ENCODE measurements at places on chromosomes 16 and 17.

DNA sequence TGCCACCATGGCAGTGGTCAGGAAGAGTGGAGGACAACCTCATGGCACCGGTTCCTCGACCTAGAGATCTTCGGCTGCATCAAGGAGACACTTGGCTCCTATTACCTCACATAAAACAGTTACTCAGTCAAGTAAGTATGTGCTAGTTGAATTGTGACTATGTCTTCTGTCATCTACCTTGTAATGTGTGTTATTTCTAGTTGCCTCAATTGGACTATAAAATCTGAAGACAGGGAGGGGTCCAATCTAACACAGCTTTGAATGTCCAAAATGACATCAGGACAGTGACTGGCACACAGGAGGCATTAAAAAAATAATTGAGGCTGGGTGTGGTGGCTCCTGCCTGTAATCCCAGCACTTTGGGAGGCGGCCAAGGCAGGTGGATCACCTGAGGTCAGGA is 17.2 kb downstream of the C16orf86 start:
- no peak for DNase-seq

GRCh38 chr16:3690470-3690928 is 26.8 kb downstream of the TRAP1 start:
- DNase-seq: peak; percentile 89

GRCh38 chr17:3683054-3683511 is 12.9 kb downstream of the P2RX5 start:
- DNase-seq: peak; percentile 71

DNA sequence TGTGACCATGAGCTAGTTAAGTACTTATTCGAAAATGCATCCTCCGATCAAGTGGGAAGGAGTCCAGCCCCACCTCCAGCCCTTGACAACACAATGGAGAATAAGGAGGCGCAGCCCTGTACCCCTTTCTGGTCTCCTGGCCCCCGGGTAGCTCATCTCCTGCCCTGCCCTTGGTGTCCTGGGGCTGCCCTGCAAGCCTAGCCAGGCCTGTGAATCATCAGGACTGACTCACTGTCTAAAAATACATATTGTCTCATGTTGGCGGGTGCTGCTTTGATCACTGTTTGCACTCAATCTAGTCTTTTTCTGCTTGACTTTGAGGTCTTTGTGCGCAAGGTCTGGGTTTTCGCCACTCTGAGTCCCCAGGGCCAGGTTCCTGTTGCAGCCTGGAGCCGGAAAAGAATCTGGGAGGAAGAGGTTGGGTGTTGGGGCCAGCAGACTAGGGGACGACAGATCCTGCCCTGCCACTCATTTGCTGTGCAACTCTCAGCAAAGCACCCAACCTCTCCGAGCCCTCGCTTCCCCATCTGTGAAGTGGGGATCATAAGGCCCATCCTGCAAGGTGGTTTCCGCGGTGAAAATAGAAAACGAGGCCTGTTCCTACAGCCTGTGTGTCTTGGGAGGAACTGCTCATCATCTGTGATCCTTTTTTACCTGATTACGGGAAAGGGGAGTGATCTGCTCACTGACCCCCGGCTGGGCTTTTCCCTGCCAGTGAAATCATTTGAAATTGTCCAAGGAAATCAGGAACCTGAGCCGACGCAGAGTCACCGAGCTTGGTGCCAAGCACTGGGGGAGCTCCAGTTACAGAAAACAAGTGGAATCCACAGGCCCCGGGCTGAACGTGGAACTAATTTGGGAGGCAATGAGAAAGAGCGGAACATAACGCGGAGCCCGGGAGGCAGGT is 230.4 kb downstream of the PARN start:
- no peak for DNase-seq

DNA sequence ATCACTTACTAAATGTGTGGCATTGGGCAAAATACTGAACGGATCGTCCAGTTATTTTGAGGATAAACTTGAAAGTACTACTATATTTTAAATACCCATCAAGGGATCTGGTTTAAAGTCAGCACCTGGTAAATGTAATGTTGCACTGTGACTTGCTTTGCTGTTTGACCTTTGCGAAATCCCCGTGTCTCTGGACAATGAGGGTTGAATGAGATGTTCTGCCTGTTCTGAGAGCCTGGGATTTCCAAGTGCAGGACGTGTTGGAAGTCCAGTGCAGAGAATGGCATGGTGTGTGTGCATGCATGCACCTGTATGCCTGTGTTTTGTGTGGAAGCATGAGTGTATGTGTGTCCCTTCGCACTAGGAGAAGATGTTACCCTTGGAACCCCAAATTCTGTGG is 106.6 kb downstream of the N4BP1 start:
- DNase-seq: no peak

DNA sequence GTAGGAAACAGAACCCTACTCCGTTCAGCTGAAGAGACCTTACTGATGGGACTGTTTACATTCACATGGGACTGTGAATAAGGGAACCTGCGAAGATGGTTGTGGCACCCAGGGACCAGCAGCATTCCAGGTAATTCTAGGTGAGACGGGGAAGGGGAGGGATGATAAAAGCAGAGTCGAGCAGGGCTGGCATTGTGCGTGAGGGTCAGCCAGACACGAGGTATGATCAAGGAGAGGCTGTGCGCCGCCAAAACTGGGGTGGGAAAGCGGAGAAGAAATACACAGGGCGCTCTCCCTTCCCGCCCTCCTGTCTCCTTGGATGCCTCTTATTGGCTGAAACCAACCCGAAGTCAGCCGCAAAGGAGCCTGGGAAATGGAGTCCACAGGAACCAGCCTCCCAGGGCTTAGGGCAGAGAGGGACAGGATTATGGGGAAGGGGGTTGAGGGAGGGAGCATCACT is 38.4 kb upstream of the CSNK2A2 start:
- DNase-seq: peak; percentile 83

GRCh38 chr17:19880393-19880792 is 12.7 kb upstream of the ULK2 start:
- DNase-seq: no peak
